AG09319 (cell line): ENCODE measurements at places on chromosomes 1 and 21.

- no peak for DNase-seq
These were observed 4.6 kb downstream of the COL9A2 start for GRCh38 chr1:40312238-40313205.

DNA sequence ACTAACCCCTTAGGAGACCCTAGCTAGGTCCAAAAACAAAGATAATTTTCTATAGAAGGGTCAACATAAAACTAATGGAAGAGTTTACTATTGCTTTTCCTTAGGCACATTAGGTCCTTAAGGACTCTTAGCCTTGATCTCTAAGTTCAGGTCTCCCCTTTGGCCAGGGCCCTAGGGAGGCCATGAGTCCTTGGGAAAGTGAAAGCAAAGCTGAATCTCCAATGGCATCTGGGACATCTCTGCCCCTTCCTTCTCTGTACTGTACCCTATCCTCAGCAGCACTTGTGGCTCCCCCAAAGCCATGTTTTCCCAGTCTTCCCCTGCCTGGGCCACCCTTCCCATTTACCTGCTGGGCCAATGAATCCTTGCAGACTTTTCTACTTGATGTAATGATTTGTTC lies 14.3 kb downstream of the IER5 start:
- DNase-seq = no peak

GRCh38 chr21:44334329-44335030 lies 4.7 kb downstream of the CFAP410 start:
- DNase-seq = no peak

DNA sequence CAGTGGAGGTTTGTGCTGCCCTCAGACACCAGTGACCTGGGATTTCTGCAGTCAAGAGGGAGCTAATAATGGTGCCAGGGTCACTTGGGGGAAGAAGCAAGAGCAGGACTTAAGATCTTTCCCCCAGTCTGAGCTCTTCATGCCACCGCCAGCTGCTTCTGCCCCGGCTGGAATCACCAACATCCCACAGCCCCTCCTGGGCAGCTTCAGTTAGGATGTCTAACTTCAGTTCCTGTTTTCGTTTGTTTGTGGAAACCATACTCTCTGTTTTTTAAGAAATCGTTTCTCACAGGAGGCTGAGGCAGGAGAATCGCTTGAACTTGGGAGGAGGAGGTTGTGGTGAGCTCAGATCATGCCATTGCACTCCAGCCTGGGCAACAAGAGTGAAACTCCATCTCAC lies 25.6 kb upstream of the PRDM2 start:
- DNase-seq = no peak

DNA sequence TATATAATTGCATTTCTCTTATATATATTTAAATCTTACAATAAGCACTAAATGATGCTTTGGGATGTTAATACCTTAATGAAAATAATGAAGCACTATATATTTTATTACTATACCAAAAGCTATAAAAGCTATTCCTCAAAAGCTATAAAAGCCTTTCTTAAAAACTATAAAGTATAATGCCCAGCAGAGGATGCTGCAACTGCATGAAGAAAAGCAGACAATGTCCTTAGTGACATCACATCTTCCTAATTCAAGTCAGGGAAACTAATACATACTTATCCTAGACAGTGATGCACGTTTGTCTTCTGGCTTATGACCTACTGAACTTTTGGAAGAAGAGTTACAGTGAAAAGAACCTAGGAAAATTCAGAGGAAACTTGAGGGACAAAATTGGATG lies 13.6 kb upstream of the C1orf185 start:
- DNase-seq = no peak

GRCh38 chr1:66583021-66583420 lies 49.1 kb downstream of the SGIP1 start:
- no peak for DNase-seq

GRCh38 chr1:198620218-198620617 lies 18.6 kb upstream of the PTPRC start:
- no peak for DNase-seq

- DNase-seq = no peak
These were observed 671 bp downstream of the KIF26B start for GRCh38 chr1:245155272-245156040.

DNA sequence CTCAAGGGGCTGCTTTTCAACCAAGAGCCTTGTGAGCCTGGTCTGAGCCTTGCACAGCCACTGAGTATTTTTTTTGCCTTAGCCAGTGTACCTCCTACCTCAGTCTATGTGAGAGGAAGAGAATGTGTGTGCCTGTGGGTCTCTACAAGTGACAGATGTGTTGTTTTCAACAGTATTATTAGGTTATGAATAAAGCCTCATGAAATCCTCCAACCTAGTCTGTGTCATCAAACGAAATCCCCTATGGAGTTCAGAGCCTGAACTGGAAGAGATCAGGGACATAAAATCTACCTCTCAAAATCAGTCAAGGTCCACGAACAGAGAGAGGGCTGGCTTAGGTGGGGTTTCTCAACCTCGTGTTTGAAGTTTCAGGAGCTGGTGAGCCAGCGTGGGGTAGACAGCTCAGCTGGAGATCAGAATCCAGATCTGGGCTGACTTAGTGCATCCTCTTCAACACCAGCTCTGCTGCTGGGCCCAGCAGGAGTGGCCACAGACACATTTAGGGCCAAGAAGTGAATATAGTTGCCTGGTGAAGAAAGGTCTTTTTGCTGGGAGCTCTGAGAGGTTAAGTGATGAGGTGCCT lies 8.2 kb downstream of the XKR8 start:
- no peak for DNase-seq

GRCh38 chr21:41366522-41367151 lies 4.8 kb downstream of the MX2 start:
- DNase-seq = no peak
